ENCODE measurements at places on chromosomes 16 and 17.

DNA sequence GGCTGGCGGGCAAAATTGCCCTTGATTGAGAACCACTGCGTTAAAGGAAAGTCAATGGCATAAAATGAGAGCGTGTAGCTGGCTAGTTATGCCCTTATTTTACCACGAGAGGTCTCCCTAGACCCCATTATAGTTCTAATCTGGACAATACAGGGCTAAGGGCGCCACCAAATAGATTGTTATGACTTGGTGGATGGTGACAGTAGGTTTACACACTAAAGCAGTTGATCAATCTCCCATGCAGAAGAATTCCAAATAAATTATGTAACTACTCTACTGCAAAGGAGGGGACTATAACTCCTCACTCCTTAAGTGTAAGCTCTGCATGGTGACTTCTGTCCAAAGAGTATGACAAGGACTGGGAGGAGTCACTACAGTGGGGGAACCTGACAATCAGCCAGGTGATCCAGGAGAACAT, 20.4 kb upstream of the YPEL2 start:
- DNase-seq, result peak; percentile 31

DNA sequence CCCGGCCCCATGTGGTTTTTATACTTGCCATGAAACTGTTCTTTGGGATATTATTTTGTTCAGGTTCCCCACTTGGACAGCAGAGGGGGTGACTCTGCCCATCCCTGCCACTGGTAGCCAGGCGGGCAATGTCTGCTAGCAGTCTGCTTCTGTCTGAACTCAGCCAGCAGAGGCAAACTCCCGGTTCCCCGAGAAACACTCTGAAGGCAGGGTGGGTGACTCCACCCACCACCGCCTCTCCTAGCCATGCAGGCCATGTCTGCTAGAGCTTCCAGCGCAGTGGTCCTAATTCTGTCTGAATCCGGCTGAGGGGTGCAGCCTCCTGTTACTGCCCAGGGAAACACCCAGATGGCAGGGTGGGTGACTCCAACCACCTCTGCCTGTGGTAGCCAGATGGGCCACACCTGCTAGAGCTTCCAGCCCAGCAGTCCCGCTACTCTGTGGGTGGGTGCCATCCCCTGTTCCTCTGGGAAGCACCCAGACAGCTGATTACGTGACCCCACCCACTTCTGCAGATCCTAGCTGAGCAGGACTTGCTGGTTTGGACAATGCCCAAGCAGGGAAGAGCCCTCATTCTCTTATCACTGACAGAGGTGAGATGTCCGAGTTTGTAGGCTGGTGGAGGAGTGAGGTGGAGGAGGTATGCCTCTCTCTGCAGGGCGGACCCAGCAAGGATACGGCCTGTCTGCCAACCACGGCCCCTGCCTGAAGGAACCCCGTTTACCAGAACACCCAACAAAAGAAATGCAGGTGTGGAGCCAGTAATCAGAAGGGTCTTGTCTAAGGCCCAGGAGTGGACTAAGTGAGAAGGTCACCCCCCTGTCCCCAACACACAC, 22.4 kb downstream of the NLRP1 start:
- no peak for DNase-seq

GRCh38 chr16:87687126-87687910, 78.5 kb downstream of the KLHDC4 start:
- DNase-seq, result peak; percentile 19

GRCh38 chr16:70715055-70715858, 29.4 kb upstream of the MTSS2 start:
- peak; percentile 82 for DNase-seq

- no peak for DNase-seq
Measured at GRCh38 chr16:2372684-2373083, 32.2 kb upstream of the ABCA3 start.

DNA sequence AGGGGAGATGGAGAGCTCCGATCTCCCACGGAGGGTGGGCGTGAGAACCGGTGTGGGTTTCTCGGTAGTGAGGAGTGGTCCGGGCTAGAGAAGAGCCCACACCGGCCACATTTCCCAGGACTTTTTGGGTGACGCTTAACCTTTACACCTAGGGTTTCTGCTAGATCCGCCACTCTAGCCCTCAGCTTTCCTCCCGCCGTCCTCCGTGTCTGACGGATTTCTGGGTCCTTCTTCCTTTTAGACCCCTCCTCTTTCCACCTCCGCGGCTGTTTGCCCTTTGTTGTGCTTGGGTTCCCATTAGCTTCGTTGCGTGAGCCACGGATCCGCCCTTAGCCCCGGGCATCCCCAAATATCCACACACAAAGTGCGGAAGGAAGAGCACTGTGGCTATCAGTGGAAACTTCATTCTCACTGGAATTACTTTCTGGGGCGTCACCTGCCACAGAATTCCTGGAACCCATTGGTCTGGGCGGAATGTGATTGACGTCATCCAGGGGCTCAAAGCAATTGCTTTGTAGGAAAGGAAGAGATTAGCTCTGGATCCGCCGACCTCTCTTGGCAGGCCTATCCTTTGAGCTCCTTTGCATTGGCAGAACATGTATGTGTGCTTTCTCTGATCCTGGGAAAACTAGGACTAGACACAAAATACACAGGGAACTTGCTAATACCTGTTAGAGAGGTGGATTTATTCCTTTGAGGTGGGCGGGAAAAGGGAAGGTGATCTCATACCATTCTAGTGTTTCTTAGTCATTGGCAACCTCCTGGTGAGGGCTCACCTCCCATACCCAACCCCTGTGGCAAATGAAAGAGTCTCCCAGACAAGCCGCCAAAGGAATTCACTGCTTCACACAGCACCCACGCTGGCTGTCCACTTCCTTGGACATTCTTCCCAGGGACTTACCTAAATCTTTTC, 654 bp downstream of the TNFAIP1 start:
- peak; percentile 86 for DNase-seq

GRCh38 chr17:27466743-27467375, 10.6 kb downstream of the KSR1 start:
- DNase-seq, result no peak

- no peak for DNase-seq
Measured at GRCh38 chr17:46106966-46107644, 86.1 kb downstream of the KANSL1 start.

DNA sequence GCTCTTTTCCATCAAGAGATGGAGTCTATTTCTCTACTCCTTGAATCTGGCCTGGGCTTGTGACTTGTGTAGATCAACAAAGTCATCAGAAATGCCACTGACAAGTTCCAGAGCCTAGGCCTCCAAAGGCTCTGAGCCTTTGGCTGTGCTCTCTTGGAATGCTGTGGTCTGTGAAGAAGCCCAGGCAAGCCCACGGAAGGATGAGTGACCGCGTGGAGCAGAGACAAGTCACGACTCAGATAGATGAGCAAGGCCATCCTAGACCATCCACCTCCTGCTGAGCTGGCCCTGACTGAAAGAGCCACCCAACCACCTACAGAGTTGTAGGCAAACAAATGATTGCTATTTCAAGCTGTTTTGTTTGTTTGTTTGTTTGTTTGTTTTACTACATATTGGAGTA, 11.6 kb upstream of the ICAM2 start:
- DNase-seq, result no peak

DNA sequence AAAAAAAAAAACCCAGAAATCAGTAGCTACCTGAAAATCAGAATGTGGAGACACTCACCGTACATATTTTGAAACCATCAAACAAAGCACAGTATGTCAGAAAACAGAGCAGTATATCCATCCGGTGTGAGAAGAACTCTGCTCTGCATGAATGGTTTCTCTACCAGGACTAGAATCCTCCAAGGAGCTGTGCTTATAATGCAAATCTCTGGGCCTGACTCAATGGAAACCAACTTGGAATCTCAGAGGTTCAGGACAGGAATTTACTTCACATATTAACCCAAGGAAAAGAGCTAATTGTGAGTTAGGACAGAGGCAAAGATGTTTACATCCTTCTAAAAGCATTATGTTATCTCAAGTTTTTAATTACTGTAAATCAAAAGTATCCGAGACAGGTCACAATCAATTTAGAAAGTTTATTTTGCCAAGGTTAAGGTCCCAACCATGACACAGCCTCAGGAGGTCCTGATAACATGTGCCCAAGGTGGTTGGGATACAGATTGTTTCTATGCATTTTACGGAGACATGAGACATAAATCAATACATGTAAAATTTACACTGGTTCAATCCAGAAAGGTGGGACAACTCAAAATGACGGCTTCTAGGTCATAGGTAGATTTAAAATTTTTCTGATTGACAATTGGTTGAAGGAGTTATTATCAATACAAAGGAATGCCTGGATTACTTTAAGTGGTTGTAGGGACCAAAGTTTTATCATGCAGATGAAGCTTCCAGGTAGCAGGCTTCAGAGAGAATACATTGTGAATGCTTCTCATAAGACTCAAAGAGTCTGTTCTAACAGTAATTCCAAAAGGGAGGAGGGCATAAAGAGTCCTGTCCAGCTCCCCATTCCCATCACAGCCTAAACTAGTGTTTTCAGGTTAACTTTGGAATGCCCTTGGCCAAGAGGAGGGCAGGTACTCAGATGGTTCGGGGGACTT, 164.1 kb downstream of the CDH8 start:
- no peak for DNase-seq

DNA sequence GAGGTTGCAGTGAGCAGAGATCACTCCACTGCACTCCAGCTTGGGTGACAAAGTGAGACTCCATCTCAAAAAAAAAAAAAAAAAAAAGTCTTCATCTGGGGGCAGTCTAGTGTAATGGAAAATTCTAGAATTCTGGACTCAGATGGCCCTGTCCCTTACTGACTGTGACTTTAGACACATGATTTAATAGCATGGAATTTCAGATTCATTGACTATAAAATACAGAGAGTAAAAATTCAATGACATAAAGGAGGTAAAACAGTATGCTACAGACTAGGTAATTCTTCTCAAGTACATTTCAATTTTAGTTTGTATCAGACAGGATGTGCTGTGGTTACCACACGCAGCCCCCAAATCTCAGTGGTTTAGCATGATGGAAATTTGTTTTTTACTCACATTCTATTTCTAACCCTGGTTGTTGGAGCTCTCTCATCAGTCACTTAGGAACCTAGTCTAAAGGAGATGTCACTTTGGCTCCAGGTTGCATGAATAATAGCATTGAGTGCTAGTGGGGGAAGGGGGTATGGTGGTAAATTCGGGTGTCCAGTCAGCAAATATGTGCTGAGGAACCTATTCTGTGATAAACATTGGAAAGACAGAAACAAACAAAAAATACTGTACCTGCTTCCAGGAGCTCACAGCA, 444.0 kb downstream of the XYLT1 start:
- no peak for DNase-seq

GRCh38 chr16:70576431-70577255, 53.0 kb downstream of the SF3B3 start:
- peak; percentile 29 for DNase-seq

DNA sequence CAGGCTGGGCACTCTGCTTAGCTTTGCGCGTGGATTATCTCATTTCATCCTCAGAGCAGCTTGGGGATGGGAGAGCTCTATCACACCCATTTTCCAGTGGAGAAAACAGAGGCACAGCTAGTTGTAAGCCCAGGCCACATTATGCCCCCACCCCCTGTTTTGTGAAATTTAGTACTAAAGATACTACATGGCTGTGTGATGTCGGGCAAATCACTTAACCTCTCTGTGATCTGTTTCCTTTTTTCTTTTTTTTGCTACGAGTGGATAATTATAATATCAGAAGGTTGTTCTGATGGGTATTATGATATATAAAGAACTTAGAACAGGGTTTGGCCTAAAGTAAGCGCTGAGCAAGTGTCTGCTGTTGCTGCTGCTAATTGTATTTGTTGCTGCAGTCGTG, 41.6 kb downstream of the ABAT start:
- DNase-seq, result no peak

- DNase-seq, result peak; percentile 39
Measured at GRCh38 chr16:69917739-69918138, 33.4 kb upstream of the CLEC18A start.

GRCh38 chr16:53219371-53219770, 164.6 kb downstream of the CHD9 start:
- no peak for DNase-seq

- peak; percentile 7 for DNase-seq
Measured at GRCh38 chr17:39001703-39002637, 34.8 kb upstream of the FBXO47 start.

DNA sequence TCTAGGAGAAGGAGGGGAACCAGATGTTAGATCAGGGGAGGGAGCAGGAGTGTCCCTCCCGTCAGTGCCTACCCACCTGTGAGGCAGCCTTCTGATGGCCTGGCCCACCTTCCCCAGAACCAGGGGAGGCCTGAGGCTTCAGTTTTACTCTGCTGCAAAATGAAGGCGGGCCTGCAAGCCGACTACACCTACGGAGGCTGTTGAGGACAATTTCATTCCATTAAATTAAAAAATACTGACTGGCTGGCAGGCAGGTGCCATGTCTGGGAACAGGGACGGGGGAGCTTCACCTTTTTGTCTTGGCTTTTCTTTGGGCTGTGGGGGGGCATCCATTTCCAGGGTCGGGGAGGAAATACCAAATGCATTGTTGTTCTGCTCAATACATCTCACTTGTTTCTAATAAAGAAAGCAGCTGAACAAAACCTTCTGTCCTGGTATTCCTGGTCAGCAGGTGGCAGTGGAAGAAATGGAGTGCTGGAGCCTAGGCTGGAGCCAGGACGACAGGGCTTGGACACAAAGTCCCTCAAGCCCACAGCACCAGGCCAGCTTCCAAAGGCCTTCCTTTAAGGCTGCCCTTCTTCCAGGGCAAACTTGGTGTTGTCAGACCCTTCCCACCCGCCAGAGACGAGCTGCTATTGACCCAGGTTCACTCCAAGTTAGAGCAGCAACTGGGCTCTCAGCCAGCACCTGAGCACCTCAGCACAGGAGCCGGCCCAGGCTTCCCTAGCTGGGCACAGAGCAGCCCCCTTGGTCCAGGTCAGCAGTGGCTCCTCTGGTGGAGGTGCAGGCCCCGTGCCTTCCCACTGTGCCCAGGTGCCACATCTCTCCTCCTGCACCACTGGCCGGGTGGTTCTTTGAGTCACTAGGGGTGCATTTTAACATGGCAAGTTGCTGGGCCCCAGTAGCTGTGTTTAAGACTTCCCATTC, 23.5 kb downstream of the PLCD3 start:
- DNase-seq, result no peak

DNA sequence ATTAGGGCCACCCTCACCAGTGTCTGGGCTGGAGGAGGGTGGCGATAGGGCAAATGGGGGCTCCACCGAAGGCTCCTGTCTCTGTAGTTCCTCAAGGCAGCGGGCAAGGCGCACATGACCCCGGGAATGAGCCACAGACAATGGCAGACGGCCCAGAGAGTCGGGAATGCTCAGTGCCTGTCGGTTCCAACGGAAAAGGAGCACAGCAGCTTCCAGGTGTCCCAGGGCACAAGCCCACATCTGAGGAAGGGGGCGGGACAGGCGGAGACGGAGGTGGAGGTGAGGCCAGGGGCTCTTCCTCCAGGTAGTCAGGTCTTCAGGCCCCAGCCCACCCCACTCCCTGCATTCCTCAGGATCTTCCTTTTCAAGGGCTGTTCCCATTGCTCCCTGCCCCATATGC, 5.1 kb upstream of the SPAG7 start:
- no peak for DNase-seq

Measured in SJCRH30 (cell line).